ENCODE measurements at places on chromosomes 7 and 10.

DNA sequence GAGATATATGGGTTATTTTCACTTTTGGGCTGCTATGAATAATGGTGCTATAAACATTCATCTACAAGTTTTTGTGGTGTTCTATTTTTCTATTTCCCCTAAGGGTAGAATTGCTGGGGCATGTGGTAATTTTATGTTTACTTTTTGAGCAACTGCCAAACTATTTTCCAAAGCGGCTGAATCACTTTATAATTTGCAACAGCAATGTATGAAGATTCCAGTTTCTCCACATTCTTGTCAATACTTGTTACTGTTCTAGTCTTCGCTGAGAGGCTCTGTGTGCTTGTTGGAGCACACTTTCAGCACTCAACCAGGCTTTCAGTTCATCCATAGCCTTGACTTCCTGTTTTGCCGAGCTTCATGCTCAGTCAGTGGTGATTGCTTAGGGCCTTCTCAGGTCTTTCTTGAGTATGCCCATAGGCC lies 39.0 kb downstream of the ADK start:
- peak; percentile 96 for DNase-seq

GRCh38 chr7:138911007-138911406 lies 70.2 kb downstream of the KIAA1549 start:
- no peak for DNase-seq

- peak; percentile 91 for DNase-seq
Observed at GRCh38 chr7:137930581-137930980, 71.3 kb downstream of the CREB3L2 start.

DNA sequence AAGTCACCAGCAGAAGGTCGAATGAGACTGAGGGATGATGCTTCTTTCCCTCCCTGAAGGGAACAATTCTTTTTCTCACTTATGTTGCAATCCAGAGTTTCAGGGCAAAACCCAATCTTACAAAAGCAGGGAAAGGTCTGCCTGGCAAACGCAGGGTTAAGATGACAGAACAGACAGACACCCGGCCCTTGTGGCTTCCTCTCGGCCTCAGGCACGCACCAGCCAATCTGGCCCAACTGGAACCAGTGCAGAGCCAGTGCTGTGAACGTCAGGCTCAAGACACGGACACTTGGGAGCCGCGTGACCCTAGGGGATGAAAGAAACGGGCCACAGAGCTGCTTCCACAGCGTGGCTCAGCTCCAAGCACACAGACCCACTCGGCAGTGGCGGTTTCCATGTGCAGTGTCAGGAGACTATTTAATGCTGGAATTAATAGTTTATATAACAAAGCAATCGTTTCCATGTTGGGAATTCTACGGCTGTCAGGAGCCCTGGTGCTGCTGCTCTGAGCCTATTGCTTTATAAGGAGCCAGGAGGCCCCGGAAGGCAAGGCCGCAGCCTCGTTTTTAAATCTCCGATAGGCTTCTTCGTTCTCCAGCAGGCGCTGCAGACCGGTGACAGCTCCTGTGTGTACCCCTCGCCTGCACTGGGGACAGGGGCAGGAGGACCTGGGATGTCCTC lies 198.4 kb downstream of the DIP2C start:
- peak; percentile 65 for DNase-seq

- no peak for DNase-seq
Observed at GRCh38 chr7:150737265-150738055, at the start of gene GIMAP5. GIMAP5 (plus strand) TSS chr7:150737418; CDS start chr7:150740885, 3,467 bp downstream.

GRCh38 chr10:113520261-113520660 lies 32.6 kb upstream of the HABP2 start:
- no peak for DNase-seq

DNA sequence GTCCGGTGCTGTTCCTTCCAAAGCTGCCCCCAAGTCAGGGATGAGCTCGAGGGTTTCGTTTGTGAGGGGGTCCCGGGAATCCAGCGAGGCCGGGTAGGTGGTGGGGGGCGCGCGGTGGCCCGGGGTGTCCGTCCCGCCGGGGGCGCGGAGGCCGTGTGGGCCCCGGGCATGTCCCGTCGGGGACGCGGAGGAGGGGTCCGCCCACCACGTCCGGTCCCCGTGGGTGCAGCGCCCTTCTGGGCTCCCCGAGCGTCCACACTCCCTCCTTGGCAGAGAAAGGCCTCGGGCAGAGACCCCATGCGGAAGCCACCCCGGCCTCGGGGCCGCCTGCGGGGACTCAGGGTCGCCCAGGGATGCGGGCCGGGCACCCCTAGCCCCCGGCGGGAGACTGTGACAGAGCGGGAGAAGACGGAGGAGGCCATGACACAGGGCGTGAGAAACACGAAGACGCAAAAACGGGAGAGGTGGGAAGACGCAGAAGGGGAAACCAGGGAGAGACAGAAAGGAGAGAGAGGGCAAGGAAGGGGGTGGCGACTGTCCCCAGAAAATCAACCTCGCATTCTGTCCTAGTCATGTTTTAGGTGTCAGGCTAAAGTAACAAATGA lies 640 bp upstream of the ZNF425 start:
- DNase-seq: peak; percentile 37

- DNase-seq: peak; percentile 45
Observed at GRCh38 chr7:55504093-55504859, 68.0 kb downstream of the VOPP1 start.

DNA sequence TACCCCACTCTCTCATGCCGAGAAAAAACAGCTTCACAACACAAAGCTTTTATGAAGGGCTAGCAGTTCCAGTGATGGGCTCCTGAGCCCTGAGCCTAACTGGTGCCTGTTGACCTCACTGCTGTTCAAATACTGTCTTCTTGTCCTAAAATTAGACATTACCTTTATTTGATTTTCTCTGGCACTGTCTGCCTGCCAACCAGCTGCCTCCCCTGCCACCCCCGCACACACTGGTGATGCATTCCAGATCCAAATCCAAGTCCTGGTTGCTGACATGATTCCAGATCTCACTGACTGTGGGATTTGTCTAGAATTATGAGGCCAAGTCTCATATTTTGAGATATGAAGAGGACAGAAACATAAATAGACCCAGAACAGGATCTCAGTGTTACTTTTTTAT lies 816.2 kb downstream of the NRG3 start:
- no peak for DNase-seq

- DNase-seq: peak; percentile 16
Observed at GRCh38 chr10:61406736-61407135, 46.4 kb downstream of the TMEM26 start.

GRCh38 chr10:87703771-87704170 lies 44.1 kb downstream of the PAPSS2 start:
- DNase-seq: peak; percentile 2

DNA sequence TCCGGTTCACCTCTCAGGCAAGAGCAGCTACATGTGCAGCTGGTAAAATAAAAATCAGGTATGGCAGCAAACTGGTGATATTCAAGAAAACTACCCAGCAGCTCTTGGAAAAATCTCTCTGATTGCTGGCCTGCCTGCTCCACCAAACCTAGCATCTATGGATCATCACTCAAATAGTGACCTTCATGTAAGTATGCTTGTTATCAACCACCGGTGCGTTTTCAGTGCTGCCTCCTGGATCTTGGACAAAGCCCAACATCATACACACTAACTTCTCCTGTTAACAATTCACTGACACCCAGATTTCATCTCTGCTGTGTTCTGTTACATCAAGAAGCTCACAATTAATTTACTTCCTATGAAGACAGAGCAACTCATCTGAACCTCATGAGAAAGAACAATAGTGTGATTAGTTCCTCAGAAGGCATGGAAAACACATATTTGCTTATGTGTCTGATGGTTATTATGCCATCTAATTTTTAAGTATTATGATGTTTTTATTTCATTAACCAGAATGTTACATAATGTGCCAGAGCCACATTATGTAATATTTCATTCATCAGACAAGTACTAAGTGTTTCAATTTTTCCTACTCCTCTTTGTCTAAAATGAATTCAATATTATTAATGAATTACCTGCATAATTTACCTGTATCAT lies 8.8 kb downstream of the CDK6 start:
- DNase-seq: no peak

DNA sequence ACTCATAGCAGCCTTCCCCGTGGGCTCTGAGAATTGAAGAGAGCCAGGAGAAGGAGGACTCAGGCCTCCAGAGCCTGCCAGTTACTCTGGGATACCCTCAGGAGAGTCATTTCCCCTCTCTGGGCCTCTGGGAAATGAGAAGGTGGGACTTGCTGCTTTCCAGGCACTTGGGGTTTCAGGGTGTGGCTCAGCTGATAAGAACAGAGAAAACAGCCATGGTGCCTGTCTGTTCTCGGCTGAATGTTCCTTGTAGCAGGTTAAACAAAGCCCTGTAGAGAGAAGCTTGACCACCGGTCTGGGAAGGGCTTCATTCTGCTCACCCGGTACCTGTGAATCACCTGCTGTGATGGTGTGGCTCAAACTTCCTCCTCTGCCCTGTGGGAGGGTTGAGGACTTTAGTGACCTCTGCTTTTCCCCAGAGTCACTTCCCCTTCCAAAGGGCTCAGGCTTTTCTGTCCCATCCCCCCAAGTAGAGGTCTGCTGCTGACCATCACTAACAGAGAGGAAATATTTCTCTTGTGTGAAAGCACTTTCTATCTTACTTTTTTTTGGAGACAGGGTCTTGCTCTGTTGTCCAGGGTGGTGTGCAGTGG lies 212.4 kb upstream of the GALNT17 start:
- DNase-seq: no peak

GRCh38 chr10:84563868-84564267 lies 235.5 kb downstream of the CCSER2 start:
- DNase-seq: no peak

- no peak for DNase-seq
Observed at GRCh38 chr7:97275475-97275874, 158.0 kb downstream of the SDHAF3 start.

GRCh38 chr10:124003070-124003419 lies 90.4 kb downstream of the CHST15 start:
- DNase-seq: no peak

GRCh38 chr10:73601486-73601921 lies 10.4 kb upstream of the USP54 start:
- DNase-seq: no peak

- DNase-seq: no peak
Observed at GRCh38 chr7:32673275-32673983, 178.1 kb downstream of the AVL9 start.

GRCh38 chr7:29289156-29290021 lies 94.8 kb downstream of the CHN2 start:
- DNase-seq: peak; percentile 84

DNA sequence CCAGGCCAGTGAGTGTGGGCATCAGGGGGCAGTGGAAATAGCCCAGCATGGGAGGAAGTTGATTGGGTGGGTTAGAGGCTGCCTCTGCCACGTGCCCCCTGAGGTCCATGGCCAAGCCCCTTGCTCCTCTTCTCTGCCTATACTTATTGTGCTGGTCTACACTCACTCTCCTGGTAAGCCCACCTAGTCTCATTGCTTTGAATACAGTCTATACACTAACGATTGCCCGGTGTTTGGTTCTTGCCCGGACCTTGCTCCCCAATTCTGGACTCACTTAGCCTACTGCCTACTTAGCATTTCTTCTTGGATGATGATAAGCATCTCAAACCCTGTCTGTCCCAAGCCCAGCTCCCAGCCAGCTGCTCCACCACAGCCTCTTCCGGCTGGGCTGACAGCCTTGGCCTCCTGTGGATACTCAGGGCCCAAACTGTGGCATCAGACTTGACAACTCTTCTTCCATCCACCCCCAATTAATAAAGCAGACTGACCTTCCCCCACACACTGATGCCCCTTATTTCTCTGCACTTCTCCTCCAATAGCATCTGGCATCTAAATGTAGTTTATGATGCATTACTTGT lies 10.1 kb downstream of the LRRC18 start:
- DNase-seq: no peak

DNA sequence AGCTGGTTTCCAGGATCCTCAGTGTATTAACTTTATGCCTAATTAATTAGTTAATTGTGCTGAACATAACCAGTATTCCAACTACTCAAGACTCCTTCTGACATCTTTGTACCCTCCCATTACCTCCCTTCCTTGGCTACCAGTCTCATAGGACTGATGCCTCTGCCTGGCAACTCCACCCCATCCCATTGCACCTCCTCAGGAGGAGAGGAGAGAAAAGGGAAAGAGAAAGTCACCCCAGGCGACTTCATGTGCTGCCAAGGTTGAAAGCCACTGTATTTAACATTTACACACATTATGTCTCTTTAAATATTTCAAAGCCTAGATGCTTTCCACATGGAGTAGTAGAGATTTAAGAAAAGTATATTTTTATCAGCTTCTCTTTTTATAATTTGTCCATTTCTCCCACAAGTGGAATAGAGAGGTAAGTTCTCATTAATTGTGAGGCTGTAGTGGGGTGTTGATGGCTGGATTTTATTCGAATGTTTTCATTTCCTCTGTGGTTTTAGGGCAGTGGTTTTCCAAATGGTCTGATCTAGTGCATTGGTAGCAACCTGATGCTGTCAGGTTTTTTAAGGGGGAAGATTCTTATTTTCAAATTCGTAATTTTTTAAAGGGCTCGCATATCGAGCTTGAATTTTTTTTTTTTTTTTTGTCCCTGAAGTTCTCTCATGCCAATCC lies 148.0 kb downstream of the BICC1 start:
- DNase-seq: peak; percentile 68

- peak; percentile 30 for DNase-seq
Observed at GRCh38 chr10:15262036-15262713, 93.7 kb upstream of the NMT2 start.

GRCh38 chr10:117646718-117647117 lies 104.2 kb downstream of the EMX2 start:
- DNase-seq: no peak

- no peak for DNase-seq
Observed at GRCh38 chr7:55108818-55109217, 90.0 kb downstream of the EGFR start.

DNA sequence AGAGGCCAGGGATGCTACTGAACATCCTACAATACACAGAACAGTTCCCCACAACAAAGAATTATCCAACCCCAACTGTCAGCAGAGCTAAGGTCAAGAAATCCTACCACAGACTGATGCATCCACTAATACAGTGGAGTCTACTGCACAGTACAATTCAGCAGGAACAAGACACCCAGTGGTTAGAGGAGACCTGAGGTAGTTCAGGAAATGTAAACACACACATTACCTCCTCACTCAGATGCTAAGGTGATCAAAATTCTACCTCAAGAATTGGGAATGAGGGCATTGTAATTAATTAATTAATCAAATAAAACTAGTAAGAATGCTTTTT lies 91.4 kb downstream of the ZFAND4 start:
- no peak for DNase-seq

- DNase-seq: no peak
Observed at GRCh38 chr10:129179245-129179971, 287.6 kb upstream of the MGMT start.

- DNase-seq: no peak
Observed at GRCh38 chr7:100968650-100969049, 715 bp upstream of the MUC12 start.

DNA sequence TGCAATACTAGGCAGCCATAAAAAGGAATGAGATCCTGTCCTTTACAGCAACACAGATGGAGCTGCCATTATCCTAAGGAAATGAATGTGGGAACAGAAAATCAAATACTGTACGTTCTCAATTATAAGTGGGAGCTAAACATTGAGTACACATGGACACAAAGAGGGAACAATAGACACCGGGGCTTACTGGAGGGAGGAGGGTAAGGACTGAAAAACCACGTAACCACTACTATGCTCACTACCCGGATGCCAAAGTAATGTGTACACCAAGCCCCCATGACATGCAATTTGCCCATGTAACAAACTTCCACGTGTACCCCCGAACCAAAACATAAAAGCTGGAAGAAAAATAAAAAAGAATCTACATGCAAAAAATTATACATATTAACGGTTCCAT lies 587.0 kb downstream of the PARD3 start:
- DNase-seq: no peak

GRCh38 chr10:91536111-91536510 lies 96.8 kb downstream of the PPP1R3C start:
- DNase-seq: peak; percentile 34
